Activated T-cell treated with anti-CD3 and anti-CD28 coated beads, Interleukin-2, amount 50 U/mL, for 1 hour (primary cell): ENCODE measurements at places on chromosomes 16 and 17.

GRCh38 chr16:74608944-74609343 is 2.0 kb upstream of the GLG1 start:
- DNase-seq = peak; percentile 53

DNA sequence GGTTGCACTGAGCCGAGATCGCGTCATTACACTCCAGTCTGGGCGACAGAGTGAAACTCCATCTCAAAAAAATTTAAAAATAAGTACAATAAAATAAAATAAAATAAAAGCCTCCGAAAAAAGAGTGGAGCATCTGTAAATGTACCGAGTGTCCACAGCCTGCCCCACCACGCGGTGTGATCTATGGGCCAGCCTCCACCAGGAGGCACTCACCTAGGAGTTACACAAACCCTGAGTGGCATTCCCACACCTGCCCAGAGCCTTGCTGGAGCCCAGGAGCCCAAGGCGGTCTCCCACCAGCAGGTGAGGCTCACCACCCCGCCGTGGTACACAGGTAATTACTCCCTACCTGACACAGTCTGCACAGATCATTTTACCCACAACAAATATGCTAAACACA is 183.2 kb downstream of the ZNF423 start:
- DNase-seq = no peak

DNA sequence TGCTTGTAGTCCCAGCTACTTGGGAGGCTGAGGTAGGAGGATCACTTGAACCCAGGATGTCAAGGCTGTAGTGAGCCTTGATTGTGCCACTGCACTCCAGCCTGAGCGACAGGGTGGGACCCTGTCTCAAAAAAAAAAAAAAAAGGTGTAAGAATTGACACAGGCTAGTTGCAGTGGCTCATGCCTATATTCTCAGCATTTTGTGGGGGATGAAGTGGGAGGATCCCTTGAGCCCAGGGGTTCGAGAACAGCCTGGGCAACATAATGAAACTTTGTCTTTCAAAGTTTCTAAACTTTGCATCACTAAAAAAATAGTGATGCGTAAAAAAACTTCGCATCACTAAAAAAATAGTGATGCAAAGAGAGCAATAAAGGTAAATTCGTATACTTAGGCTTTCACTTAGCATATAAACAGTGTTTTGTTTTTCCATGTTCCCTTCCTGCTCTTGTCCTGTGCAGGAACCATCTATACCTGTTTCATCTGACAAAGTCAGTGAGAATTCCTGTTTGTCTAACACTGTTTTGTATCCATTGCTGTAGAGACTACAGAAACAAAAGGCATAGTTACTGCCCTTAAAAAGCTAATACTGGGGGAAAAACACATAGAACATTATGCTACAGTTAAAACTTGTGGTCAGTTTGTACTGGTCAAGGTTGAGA is 32.1 kb downstream of the CTCF start:
- no peak for DNase-seq

- no peak for DNase-seq
Measured at GRCh38 chr16:63943566-63943965, 1178.3 kb downstream of the CDH11 start.

GRCh38 chr17:9512323-9513168 is 63.1 kb downstream of the STX8 start:
- no peak for DNase-seq

- DNase-seq = peak; percentile 19
Measured at GRCh38 chr17:43713494-43714162, 45.0 kb downstream of the SOST start.

- no peak for DNase-seq
Measured at GRCh38 chr17:4674685-4674998, 29.3 kb downstream of the PELP1 start.

DNA sequence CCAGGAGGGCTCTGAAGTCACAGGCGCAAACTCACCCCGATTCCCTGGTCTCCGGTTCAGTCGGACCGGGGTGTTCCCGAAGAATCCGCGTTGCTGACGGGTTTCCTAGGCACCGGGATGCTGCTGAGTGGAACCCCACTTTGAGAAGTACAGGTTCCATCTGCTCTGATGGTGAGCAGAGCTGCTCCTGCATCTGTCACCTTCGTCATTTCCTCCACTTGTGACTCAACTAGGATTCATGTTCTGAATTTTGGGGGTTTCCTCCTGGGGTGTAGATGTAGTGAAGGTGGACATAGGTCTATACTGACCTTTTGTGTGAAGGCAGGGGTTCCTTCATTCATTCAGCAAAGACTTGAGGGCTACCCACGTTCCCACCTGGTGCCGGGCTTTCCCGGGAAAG is 25.0 kb downstream of the LGALS3BP start:
- DNase-seq = no peak
